ENCODE measurements at places on chromosomes 6 and 20.
A peak's percentile ranks its signal among the peaks of the same experiment; 100 is the strongest.

DNA sequence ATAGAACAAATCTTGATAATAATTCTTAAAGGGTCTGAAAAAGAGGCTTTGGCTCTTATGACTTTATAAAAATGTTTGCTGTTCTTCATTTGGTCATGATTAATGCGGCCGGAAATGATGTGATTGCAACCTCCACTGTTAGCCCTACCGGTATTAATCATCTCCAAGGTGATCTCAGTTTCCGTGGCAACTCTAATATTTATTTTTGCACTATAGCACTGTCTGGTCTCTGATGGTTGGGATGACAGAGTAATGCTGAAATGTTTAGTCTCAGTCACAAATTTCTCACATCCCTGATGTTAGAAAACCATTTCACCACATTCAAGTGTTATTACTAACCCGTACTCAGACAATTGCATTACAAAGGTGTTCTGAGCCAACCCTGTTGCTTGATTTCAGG, 87.4 kb downstream of the TMEM200A start:
- DNase-seq, result no peak

GRCh38 chr20:38221119-38221589, 39.4 kb downstream of the KIAA1755 start:
- DNase-seq, result no peak

GRCh38 chr6:11705069-11705468, 73.5 kb downstream of the ADTRP start:
- no peak for DNase-seq

- DNase-seq, result peak; percentile 14
Measured at GRCh38 chr6:72589096-72589495, 32.8 kb upstream of the KCNQ5 start.

GRCh38 chr20:13231031-13231752, 10.1 kb downstream of the ISM1 start:
- no peak for DNase-seq

- DNase-seq, result no peak
Measured at GRCh38 chr6:107666084-107666980, 157.8 kb downstream of the SCML4 start.

All from fibroblast of the conjunctiva (primary cell).